ENCODE measurements at places on chromosomes 12 and 14.

- no peak for DNase-seq
These were observed 148.0 kb downstream of the PDZRN4 start for GRCh38 chr12:41336041-41336549.

GRCh38 chr12:1879633-1880032, 38.8 kb downstream of the CACNA2D4 start:
- DNase-seq, result no peak

- DNase-seq, result no peak
These were observed 11.3 kb downstream of the KIF26A start for GRCh38 chr14:104149617-104150135.

DNA sequence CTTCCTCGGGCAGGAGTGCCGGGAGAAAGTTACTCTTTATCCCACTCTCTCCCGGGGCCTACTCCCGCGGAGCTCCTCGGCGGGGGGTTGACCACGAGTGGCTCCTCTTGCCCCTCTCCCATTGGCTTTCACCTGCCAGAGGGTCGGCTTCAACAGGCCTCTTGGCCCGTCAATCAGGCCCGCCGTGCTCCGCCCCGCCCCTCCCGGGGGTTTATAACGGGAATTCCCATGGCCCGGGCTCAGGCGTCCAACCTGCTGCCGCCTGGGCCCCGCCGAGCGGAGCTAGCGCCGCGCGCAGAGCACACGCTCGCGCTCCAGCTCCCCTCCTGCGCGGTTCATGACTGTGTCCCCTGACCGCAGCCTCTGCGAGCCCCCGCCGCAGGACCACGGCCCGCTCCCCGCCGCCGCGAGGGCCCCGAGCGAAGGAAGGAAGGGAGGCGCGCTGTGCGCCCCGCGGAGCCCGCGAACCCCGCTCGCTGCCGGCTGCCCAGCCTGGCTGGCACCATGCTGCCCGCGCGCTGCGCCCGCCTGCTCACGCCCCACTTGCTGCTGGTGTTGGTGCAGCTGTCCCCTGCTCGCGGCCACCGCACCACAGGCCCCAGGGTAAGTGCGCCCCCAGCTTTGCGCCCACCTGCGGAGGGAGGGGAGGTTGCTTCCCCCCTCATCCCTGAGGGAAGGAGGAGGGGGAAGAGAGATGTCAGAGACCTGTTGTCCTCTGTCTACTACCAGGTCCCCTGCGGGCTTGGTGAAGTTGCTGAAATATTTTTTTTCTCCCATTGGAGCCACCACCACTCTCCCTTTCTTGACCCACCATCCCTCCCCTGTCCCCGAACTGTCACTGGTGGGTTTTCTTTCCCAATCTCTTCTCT, at the start of gene SMOC1:
TSS of gene SMOC1 (plus strand) at position 242 of the 869 bp plus-strand sequence. CDS start at position 505, 263 bp downstream.
- DNase-seq, result no peak

DNA sequence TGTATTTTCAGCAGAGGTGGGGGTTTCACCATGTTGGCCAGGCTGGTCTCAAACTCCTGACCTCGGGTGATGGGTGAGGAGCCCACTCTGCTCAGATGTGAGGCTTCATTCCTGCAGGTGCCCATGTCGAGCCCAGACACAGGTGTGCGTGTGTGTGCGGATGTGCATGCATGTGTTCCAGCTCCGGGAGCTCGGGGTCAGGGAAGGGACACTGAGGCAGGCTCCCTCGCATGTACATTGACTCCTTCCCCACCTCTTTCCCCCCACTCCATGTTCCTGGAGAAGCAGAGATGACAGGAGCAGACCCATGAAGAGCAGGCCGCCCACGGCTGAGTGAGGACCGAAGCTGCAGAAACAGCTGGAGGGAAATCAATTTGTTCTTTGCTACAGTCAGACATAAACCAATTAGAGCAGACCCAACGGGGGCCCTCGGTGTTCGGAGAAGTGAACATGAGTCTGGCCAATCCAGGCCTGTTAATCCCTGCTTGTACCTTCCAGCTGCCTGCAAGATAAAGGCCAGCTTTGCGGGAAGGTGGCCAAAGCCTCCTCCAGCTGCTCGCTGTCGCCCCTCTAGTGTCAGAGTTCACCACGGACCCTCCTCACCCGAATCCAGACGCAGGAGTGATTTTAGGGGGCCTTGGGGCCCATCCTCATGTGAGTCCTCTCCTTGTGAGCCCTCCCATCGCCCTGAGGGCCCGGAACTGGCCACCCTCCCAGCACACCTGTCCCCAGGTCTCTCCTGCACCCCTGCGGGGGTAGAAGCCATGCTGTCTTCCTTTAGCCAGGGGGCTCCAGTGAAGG, 321.0 kb upstream of the RTL1 start:
- no peak for DNase-seq

DNA sequence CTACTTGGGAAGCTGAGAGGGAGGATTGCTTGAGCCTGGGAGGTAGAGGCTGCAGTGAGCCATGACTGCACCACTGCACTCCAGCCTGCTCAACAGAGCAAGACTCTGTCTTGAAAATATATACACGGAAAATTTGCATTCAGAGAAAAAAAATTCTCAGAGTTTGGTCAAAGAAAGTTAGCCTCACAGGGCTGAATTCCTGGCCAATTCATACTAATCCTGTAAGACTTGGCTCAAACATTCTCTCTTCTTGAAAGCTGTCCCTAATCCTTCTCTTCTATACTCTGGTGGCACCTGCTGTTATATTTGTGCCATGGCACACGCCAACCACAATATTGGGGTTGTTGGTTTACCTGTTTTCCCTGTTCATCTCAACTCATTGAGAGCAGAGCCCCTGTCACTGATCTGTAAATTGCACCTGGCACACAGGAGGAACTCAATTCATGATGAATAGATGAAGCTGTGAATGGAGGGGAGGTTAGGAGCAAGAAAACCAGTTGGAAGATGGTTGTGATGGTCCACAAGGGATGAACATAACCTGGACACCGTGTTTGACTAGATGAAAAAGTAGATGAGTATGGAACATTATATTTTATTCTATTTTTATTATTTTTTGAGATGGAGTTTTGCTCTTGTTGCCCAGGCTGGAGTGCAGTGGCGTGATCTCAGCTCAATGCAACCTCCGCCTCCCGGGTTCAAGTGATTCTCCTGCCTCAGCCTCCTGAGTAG, 36.8 kb upstream of the SPTSSA start:
- DNase-seq, result peak; percentile 30

GRCh38 chr14:98210045-98210672, 1061.8 kb downstream of the BCL11B start:
- no peak for DNase-seq

DNA sequence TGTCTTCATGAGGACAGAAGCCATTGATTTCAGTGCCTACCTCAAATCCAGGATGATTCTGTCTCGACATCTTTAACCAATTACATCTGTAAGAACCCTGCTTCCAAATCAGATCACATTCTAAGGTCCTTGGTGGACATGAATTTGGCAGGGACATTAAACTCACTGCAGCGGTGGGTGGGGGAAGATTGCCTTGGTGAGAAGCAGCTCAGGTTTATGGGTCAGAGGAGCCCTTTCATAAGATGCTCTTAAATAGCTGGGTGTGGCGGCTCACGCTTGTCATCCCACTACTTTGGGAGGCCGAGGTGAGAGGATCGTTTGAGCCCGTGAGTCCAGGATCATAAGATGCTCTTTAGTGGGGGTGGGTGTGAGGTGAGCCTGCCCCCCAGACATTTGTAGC, 42.9 kb downstream of the ELK3 start:
- DNase-seq, result no peak

- DNase-seq, result no peak
These were observed 257.0 kb upstream of the USP15 start for GRCh38 chr12:62003226-62003625.
